Fibroblast of the aortic adventitia (primary cell): ENCODE measurements at places on chromosomes 7 and 10.

DNA sequence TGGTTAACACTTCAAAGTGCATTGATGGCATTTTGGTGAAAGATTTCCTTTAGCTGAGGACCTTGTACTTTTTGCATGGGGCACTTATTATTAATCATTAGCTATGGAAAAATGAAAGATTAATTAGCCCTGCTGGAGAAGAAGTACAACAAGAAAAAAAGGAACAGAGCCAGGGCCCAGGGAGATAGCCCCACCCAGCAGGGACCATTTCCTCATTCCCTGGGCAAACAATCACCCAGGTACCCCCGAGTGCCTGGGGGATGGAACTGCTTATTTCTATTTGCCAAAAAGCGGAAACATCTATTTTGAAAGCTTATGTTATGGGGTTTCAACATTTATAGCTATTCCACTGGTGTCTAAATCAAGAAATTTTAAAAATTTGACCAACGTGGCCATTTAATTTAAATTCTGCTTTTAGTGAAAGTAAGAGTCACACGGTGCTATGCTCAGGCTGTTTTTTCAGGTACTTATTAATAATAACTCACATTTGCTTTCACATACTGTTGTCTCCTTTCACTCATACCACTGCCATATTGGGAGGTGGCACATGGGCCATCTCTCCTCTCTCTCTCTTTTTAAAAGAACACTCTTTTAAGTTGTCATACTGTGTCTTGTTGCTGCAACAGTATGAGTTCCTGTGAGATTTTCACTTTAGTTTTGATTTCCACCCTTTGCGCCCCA is 143.6 kb upstream of the KIF5B start:
- DNase-seq: no peak

DNA sequence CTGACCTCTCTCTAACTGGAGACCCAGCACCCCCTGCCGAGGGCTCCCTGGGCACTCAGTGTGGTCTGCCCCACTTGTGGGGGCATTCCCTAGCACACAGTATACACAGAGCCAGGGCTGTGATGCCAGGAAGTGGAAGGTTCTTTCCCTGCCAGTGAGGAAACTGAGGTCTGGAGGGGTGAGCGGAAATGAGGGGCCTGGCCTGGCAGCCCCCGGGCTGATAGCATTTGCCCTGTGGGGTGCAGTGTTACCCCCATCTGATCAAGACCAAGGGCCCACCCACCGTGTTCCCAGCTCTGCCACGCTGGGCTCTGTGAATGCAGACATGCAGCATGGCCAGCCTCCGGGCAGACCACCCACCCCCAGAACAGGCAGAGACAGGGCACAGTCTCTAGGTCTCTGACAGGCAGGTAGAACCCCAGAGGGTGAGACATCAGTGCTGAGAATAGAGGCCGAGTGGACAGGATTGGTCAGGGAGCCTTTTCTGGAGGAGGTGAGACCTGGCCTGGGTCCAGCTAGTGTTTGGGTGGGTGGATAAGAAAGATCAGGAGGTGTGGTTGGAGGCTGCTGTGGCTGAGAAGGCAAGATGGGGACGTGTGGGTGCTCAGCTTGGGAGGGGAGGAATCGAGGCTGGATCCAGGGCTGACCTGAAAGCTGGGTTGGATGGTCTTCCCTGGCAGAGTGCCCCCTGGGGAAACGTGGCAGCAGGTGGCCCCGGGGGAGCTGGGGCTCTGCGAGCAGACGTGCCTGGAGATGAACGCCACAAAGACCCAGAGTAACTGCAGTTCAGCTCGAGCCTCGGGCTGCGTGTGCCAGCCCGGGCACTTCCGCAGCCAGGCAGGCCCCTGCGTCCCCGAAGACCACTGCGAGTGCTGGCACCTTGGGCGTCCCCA is 10.8 kb upstream of the ZNF862 start:
- DNase-seq: no peak

DNA sequence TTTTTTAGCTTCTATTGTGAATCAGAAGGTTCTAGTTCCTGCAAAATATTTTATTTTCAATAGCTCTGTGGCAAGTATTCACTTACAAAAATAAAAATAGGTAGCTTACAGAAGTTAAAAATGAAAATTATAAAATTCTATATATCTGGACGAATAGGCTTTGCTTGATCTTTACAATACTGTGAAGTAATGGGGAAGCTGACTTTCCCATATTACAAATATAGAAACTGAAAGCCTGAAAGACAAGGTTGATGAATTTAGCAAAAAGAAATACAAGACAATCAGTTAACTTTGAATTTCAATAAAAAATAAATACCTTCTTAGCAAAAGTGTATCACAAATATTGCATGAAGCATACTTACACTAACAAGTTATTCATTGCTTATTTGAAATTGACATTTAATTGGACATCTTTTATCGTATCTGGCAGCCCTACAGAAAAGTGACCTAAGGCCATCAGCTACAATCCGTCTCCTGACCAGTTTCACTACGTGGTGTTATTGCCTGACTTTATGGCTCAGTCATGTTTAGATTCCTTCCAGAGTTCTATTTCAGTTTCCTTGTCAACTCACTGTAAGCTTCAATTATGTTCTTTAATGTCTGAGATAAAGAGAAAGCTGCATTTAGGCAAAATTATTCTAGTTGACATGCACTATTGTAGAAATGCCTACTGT is 310.5 kb upstream of the HGF start:
- DNase-seq: peak; percentile 37

GRCh38 chr7:105218215-105218614 is 170.5 kb downstream of the SRPK2 start:
- DNase-seq: no peak
